CD4-positive, alpha-beta T cell (primary cell): ENCODE measurements at places on chromosomes 3 and 15.

DNA sequence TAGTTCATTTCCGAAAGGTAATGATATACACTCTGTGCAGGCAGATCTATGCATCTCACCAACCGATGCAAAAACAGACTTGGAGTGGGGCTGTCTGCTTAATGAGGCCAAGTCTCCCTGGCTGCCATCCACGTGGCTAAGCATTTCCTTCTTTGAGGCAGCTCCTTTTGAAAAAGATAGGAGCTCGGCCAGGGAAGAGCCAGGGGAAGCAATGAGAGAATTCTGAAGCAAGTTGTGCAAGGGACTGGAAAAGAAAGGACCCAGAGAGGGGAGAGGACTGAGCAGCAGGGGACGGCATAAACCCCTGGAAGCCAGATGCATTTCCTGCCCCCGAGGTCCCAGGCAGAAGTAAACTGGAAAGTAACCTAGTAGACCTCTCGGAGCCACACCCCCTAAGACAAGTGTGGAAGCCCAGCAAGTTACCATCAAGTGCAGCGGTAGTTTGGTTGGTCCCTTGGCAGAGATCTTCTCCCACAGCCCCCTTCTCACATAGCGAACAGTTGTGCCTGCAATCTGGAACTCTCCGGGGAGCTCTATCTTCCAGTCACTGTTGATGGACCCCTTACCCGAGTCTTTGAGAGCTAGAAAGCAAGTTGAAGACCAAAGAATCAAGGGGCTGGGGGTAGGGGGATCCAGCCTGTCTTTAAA lies 288.2 kb downstream of the ADAMTS17 start:
- H3K27me3 ChIP-seq: no peaks in the 10 kb centered on the region
- no peak overlapping the region for H3K4me3 ChIP-seq
- no peaks in the 10 kb centered on the region for H3K4me1 ChIP-seq
- no peaks in the 10 kb centered on the region for H3K36me3 ChIP-seq
- H3K27ac ChIP-seq: no peak overlapping the region
- no peak for DNase-seq

GRCh38 chr3:36679384-36680200 lies 84.8 kb downstream of the DCLK3 start:
- peaks cover 10% of the 10 kb centered on the region for H3K27me3 ChIP-seq
- H3K27ac ChIP-seq: no peak overlapping the region
- no peak overlapping the region for H3K4me3 ChIP-seq
- H3K36me3 ChIP-seq: no peaks in the 10 kb centered on the region
- H3K4me1 ChIP-seq: no peaks in the 10 kb centered on the region

GRCh38 chr3:57078344-57078634 lies 17.8 kb downstream of the SPATA12 start:
- peaks cover 73% of the 10 kb centered on the region for H3K27me3 ChIP-seq
- H3K36me3 ChIP-seq: no peaks in the 10 kb centered on the region
- DNase-seq: peak; percentile 37
- no peak overlapping the region for H3K27ac ChIP-seq
- H3K4me3 ChIP-seq: peak overlapping the region; percentile 52

DNA sequence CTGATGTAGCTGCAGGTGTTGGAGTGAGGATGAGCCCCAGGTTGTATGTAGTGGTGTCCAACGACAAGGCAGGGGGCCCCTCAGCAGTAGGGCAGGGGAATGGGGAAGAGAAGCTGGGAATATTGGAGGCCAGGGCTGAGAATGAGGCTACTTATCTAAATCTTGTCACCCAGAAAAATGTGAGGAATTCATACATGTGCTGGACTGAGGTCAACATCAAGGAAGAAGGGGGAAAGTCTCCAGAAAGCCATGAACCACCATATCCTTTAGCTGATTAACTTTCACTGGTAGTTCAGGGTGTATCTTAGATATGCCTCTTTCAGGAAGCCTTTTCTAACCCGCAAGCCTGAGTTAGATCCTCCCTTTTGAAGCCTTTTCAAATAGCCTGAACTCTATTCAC lies 22.6 kb upstream of the FSTL1 start:
- no peaks in the 10 kb centered on the region for H3K4me1 ChIP-seq
- no peak overlapping the region for H3K27ac ChIP-seq
- no peaks in the 10 kb centered on the region for H3K27me3 ChIP-seq

- DNase-seq: no peak
- no peaks in the 10 kb centered on the region for H3K36me3 ChIP-seq
- no peaks in the 10 kb centered on the region for H3K27me3 ChIP-seq
- H3K4me3 ChIP-seq: no peak overlapping the region
- no peak overlapping the region for H3K27ac ChIP-seq
Measured at GRCh38 chr3:87621667-87622066, 345.3 kb upstream of the POU1F1 start.

DNA sequence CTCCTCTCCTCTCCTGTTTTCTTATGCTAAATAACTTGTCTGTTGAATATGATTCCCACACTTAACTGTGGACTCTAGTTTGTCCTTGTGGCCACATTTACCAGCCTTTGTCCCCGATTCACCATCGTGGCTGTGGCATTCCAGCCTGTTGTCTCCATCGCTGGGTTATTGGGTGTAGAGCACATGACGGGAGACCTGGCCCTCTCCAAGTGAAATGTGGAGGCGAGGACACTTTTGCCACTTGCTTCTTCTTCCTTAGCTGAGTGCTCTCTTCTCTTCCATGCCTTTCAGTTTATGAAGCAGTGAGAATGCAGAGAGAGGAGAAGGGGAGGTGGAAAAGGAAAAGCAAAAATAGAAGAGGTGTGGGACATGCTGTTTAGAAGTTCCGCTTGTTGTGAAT lies 61.5 kb upstream of the SAMMSON start:
- no peak overlapping the region for H3K4me3 ChIP-seq
- H3K27ac ChIP-seq: no peak overlapping the region
- DNase-seq: no peak
- H3K4me1 ChIP-seq: no peaks in the 10 kb centered on the region
- no peaks in the 10 kb centered on the region for H3K36me3 ChIP-seq
- no peaks in the 10 kb centered on the region for H3K27me3 ChIP-seq

- DNase-seq: no peak
- H3K27me3 ChIP-seq: peaks cover 52% of the 10 kb centered on the region
- H3K4me3 ChIP-seq: no peak overlapping the region
- H3K36me3 ChIP-seq: no peaks in the 10 kb centered on the region
- peaks cover 13% of the 10 kb centered on the region for H3K4me1 ChIP-seq
Measured at GRCh38 chr15:61226361-61227256, 2.5 kb downstream of the RORA start.

- DNase-seq: no peak
- peak overlapping the region; percentile 77 for H3K27ac ChIP-seq
- H3K27me3 ChIP-seq: no peaks in the 10 kb centered on the region
- H3K36me3 ChIP-seq: no peaks in the 10 kb centered on the region
Measured at GRCh38 chr3:20039466-20039764, 831 bp upstream of the KAT2B start.

- no peaks in the 10 kb centered on the region for H3K36me3 ChIP-seq
- H3K4me3 ChIP-seq: no peak overlapping the region
- no peaks in the 10 kb centered on the region for H3K4me1 ChIP-seq
- DNase-seq: no peak
- no peak overlapping the region for H3K27ac ChIP-seq
Measured at GRCh38 chr15:71215126-71215894, 100.0 kb downstream of the THSD4 start.

GRCh38 chr15:88505721-88506120 lies 38.2 kb downstream of the MRPS11 start:
- no peak for DNase-seq
- peaks cover 27% of the 10 kb centered on the region for H3K36me3 ChIP-seq
- no peak overlapping the region for H3K4me3 ChIP-seq
- H3K27me3 ChIP-seq: no peaks in the 10 kb centered on the region
- no peak overlapping the region for H3K27ac ChIP-seq

- peak; percentile 58 for DNase-seq
- H3K27me3 ChIP-seq: no peaks in the 10 kb centered on the region
- peak overlapping the region; percentile 47 for H3K4me3 ChIP-seq
- no peaks in the 10 kb centered on the region for H3K36me3 ChIP-seq
- peaks cover 30% of the 10 kb centered on the region for H3K4me1 ChIP-seq
- peak overlapping the region; percentile 43 for H3K27ac ChIP-seq
Measured at GRCh38 chr15:85330901-85331588, 49.4 kb upstream of the AKAP13 start.

GRCh38 chr3:61981060-61981459 lies 392.3 kb downstream of the FEZF2 start:
- H3K4me1 ChIP-seq: no peaks in the 10 kb centered on the region
- no peak for DNase-seq
- H3K4me3 ChIP-seq: no peak overlapping the region
- H3K27ac ChIP-seq: no peak overlapping the region

DNA sequence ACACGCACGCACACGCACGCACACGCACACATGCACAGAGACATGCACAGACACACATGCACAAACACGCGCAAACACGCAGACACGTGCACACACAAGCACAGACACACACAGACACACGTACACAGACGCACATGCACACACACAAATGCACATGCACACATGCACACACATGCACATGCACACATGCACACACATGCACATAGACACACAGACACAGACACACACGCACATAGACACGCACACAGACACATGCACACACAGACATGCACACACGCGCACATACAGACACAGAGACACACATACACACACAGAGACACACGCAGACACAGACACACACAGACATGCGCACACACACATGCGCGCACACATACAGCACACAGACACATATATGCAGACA lies 26.4 kb upstream of the PIGZ start:
- H3K36me3 ChIP-seq: no peaks in the 10 kb centered on the region
- DNase-seq: no peak
- H3K4me3 ChIP-seq: no peak overlapping the region
- H3K27me3 ChIP-seq: no peaks in the 10 kb centered on the region

GRCh38 chr3:56761023-56761422 lies 40.7 kb downstream of the ARHGEF3 start:
- H3K36me3 ChIP-seq: peaks cover 46% of the 10 kb centered on the region
- H3K4me3 ChIP-seq: no peak overlapping the region
- no peak for DNase-seq
- peaks cover 45% of the 10 kb centered on the region for H3K4me1 ChIP-seq
- no peaks in the 10 kb centered on the region for H3K27me3 ChIP-seq

- no peaks in the 10 kb centered on the region for H3K36me3 ChIP-seq
- H3K4me3 ChIP-seq: no peak overlapping the region
- DNase-seq: no peak
- H3K4me1 ChIP-seq: no peaks in the 10 kb centered on the region
Measured at GRCh38 chr15:57752436-57752835, 45.9 kb downstream of the POLR2M start.

GRCh38 chr3:144235489-144235888 lies 263.9 kb downstream of the DIPK2A start:
- DNase-seq: no peak
- no peak overlapping the region for H3K4me3 ChIP-seq

- H3K27ac ChIP-seq: no peak overlapping the region
- no peaks in the 10 kb centered on the region for H3K27me3 ChIP-seq
- no peaks in the 10 kb centered on the region for H3K4me1 ChIP-seq
- H3K4me3 ChIP-seq: no peak overlapping the region
- H3K36me3 ChIP-seq: no peaks in the 10 kb centered on the region
Measured at GRCh38 chr15:68644996-68645395, 66.2 kb downstream of the CORO2B start.

DNA sequence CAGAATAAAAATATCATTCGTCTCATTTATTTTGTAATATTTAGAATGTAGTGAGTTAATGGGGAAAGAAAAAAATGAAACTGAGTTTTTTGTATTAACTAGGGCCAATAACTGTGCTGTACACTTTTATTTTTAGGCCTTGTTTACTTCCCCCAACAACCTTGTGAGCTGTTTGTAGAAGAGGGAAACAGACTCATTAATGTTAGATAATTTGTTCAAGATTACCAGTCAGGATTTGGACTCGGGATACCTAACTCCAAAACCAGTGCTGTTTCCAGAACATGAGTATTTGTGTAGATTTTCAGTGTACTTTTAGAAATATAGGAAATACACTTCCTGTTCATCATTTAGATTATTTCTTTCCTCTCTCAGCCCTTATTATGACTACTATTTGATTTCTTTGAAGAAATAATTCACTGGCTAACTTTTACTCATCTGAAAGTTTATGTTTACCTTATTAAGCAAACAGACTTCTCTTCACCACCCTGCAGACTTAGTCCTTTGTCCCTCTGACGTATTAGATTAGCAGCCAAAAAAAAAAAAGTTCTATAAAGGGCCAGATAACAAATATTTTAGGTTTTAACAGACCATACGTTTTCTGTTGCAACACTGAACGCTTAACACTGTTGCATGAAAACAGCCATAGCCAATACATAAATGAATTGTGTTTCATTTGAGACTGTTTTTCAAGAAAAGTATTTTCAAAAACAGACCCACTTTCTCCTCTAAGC lies 192.5 kb upstream of the CGNL1 start:
- H3K36me3 ChIP-seq: no peaks in the 10 kb centered on the region
- H3K4me3 ChIP-seq: no peak overlapping the region
- no peak for DNase-seq
- no peaks in the 10 kb centered on the region for H3K4me1 ChIP-seq
- H3K27ac ChIP-seq: no peak overlapping the region

DNA sequence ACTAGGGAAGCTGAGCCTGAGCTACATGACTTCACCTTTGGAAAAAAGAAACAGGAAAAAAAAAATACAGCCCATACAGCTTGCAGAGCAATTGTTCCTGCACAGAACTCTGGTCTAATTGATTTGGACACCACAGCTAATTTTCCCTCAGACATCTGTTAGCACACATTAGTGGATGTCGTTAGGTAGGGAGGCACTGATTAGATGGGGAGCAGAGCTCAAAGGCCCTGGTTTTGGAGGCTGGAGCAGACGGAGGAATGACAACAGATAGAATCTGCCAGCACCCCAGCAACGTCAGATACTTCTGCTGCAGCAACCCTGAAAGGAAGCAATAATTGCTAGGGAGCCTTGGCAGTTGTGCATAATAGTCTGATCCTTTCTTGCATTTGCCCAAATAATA lies 398.9 kb downstream of the LSAMP start:
- no peaks in the 10 kb centered on the region for H3K36me3 ChIP-seq
- H3K4me3 ChIP-seq: no peak overlapping the region
- H3K27me3 ChIP-seq: no peaks in the 10 kb centered on the region
- no peaks in the 10 kb centered on the region for H3K4me1 ChIP-seq
- no peak for DNase-seq

DNA sequence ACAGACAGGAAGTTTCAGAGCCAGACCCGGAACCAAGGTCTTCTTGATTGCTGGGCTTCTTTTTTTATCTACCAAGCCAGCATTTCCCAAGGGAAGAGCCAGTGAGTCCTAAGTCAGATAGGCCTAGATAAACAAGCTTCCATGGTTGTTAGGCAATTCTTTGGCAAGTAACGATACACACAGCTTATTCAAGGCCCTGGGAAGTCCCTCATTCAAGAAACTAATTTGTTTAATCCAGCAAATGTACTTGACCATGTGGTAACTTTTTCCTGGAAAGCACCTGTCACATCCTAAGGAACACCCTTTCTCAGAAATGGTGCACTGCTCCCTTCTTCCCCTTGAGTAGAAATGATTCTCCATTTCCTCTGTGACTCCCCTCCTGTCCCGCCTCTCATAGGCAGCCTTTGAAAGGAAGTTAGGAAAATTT lies 209.9 kb downstream of the ITPR1 start:
- DNase-seq: no peak
- H3K27ac ChIP-seq: no peak overlapping the region
- no peaks in the 10 kb centered on the region for H3K27me3 ChIP-seq
- H3K4me1 ChIP-seq: no peaks in the 10 kb centered on the region
- peaks cover 77% of the 10 kb centered on the region for H3K36me3 ChIP-seq
- H3K4me3 ChIP-seq: no peak overlapping the region
